NCI-H1930 (cell line): ENCODE measurements at places on chromosomes 4 and X.
A peak's percentile ranks its signal among the peaks of the same experiment; 100 is the strongest.

GRCh38 chrX:71542411-71542810 is 9.5 kb downstream of the OGT start:
- no peak for DNase-seq

DNA sequence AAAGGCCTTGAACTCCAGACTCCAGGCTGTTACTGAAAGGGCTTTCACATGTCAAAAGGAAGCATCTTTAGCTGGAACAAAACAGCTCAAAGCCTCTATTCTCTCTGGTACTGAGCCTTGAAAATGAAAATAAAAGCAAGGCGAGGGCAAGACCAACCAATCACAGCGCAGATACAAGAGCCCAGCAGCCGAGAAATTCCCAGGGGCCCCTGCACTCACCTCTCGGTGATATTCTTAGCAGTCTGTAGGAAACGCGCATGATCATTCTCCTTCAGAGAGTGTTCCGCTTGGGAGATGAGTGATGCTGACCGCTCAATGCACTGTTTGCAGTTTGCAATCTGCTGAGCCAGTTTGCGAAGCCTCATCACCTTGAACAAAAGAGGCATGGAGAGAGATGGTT is 138.1 kb downstream of the MID1 start:
- DNase-seq, result no peak

GRCh38 chr4:37803348-37803973 is 23.0 kb upstream of the PGM2 start:
- no peak for DNase-seq

DNA sequence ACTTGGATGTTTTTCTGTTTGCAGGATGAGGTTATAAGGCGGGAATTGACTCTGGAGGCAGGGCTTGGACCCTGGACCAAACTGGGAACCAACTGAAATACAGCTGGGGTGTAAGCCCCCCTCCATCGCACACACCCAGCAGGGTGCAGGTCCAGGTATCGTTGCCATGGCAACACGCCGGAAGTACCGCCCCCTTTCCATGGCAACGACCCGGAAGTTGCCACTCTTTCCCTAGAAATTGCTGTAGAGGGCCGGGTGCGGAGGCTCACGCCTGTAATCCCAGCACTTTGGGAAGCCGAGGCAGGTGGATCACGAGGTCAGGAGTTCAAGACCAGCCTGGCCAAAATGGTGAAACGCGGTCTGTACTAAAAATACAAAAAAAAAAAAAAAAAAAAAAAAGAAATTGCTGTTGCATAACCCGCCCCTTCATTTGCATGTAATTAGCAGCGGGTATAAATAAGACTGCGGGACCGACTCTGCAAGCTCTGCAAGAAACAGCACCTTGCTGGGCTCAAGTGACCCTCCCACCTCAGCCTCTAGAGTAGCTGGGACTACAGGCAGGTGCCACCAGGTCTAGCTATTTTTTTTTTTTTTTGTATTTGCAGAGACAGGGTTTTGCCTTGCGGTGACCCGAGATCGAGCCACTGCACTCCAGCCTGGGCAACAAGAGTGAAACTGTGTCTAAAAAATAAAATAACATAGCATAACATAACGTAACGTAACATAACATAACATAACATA is 139.6 kb downstream of the CRLF2 start:
- DNase-seq, result no peak

DNA sequence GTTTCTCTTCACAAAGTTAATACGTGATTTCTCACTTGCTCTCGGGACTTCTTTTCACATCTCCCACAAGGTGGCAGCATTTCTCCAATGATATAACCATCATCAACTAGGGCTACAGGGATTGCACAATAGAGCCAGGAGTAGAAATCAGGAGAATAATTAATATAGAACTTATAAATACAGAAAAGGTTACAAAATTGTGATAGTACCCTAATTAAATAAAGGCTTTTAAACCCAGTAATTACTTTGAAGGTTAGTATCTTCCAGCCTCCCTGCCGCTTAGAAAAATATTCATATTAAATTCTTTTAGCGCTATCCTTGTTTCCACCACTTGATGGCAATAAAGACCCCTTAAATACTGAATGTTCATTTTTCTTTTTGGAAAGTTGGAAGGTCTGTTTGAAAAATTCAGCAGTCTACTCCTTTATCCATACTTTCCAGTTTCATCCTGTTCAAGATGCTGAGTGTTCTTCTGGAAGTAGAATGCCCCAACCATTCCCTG is 65.8 kb downstream of the RASGEF1B start:
- DNase-seq, result peak; percentile 78

- DNase-seq, result no peak
Observed at GRCh38 chrX:133633162-133633561, 217.9 kb upstream of the GPC4 start.

- no peak for DNase-seq
Observed at GRCh38 chr4:118921786-118922185, 33.1 kb downstream of the SYNPO2 start.

DNA sequence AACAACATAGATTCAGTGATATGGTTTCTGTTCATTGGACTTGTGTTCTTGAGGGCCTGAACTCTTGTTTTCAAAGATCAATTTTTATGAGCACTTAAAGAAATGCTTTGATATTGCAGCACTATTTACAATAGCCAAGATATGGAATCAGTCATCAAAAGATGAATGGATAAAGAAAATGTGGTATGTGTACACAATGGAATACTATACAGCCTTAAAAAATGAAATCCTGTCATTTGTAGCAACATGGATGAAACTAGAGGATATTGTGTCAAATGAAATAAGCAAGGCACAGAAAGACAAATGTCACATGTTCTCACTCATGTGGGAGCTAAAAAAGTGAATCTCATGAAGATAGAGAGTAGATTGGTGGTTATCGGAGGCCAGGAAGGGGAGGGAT is 21.9 kb downstream of the RNF128 start:
- no peak for DNase-seq

DNA sequence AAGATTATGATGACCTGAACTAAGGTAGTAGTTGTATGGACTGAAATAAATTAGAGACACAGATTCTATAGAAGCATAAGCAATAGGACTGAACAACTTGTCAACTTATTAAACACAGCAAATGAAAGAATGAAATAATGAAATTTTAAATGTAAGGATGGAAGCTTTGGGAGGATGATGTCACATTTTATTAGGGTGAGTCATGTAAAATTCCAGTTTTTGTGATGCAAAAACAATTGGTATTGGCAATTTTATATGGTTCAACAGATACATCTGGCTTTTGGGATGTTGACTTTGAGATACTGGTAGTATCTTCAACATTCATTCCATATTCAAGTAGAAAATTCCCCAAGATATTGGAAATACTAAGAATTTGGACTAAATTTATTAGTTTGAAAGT is 72.7 kb upstream of the IL15 start:
- DNase-seq, result no peak

DNA sequence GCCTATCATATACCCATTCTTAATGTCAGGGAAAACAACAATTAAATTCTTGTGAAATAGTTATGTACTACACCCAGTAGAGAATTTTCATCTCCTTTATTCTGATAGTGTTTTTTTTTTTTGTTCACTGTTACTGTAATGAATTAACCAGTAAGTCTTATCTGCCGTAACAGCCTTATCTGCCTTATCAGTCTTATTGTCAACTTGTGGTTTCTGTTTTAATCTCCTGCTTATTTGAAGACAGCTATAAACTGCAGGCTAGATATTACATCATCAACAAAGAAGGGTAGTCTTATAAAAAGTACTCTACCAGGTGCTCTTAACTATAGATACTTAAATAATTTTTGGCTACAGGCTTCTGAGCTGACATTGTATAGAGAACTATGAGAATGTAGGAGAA is 79.5 kb downstream of the MAGEB5 start:
- DNase-seq, result no peak

DNA sequence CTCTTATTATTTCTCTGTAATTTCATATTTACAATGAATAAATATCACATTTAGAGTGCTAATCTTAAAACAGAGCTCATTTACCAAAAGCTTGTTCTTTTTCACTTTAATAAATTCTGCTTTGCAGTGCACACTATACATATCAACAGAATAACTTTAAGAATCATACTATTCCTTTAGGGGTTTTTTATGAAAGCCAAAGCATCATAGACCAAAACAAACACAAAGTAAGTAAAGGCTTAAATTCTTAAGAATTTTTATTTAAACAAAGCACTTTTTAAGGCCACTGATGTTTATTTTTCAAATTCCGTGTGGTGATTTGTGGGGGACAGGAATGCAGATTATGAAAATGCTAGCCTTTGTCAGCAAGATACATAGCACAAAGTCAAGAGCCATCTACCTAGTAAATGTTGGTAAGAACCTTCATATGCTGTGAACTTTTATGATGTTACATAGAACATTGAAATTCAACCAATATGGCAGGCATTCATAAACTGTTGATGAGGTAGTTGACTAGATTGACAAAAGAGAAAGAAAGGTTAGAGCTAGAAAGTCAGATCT is 17.8 kb downstream of the TIGD2 start:
- no peak for DNase-seq

- no peak for DNase-seq
Observed at GRCh38 chr4:186765673-186766546, 42.3 kb upstream of the FAT1 start.

GRCh38 chr4:108327642-108328382 is 159.1 kb upstream of the LEF1 start:
- no peak for DNase-seq

- DNase-seq, result no peak
Observed at GRCh38 chr4:124943145-124943889, 230.8 kb upstream of the ANKRD50 start.
